ENCODE measurements at places on chromosomes 1 and 21.

- no peak for DNase-seq
Observed at GRCh38 chr1:32111789-32112188, 3.9 kb downstream of the KPNA6 start.

- DNase-seq: no peak
Observed at GRCh38 chr1:245195398-245195797, 40.6 kb downstream of the KIF26B start.

GRCh38 chr1:5267603-5268235, 613.3 kb downstream of the AJAP1 start:
- DNase-seq: no peak

GRCh38 chr21:15400905-15401304, 328.9 kb upstream of the USP25 start:
- no peak for DNase-seq

- no peak for DNase-seq
Observed at GRCh38 chr1:224149709-224150108, 33.3 kb upstream of the DEGS1 start.

GRCh38 chr1:63943393-63943792, 169.6 kb downstream of the ROR1 start:
- no peak for DNase-seq

GRCh38 chr1:199226163-199226562, 587.3 kb downstream of the PTPRC start:
- DNase-seq: no peak

- DNase-seq: no peak
Observed at GRCh38 chr1:109802136-109802900, 38.6 kb upstream of the EPS8L3 start.

GRCh38 chr1:25001125-25001915, 71.2 kb upstream of the RUNX3 start:
- no peak for DNase-seq

DNA sequence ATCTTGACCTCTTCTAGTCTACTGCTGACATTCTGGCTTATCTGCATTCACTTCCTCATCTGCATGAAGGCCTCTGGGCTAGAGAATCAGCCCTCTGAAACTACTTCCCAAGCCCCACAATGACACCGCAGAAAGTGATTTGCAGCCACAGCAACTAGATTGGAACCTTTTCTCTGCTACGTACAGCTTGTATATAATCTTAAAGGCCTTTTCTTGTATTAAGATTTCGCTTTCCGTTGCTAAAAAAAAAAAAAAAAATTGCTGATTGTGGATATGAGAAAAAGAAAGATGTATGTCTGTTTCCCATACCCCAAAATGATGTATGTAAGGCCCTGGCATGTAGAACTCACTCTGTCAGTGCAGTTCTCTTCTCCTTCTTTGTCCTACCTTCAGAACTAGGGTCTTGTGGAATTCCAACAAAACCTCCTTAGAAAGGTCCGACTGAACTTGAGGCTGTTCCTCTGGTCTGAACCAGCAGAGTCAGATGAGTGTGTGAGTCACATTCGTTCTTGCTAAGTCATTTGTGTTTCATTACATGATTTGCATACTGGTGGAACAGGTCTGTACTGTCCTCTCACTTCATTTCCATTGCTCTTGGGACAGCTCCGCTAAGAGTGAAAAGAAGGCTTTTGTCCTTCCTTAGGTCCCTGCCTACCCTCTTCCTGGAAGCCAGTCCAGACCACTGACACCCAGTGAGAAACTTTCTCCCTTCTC, 62.7 kb downstream of the PLPP3 start:
- peak; percentile 81 for DNase-seq

- no peak for DNase-seq
Observed at GRCh38 chr1:208238710-208239472, 5.3 kb downstream of the PLXNA2 start.

DNA sequence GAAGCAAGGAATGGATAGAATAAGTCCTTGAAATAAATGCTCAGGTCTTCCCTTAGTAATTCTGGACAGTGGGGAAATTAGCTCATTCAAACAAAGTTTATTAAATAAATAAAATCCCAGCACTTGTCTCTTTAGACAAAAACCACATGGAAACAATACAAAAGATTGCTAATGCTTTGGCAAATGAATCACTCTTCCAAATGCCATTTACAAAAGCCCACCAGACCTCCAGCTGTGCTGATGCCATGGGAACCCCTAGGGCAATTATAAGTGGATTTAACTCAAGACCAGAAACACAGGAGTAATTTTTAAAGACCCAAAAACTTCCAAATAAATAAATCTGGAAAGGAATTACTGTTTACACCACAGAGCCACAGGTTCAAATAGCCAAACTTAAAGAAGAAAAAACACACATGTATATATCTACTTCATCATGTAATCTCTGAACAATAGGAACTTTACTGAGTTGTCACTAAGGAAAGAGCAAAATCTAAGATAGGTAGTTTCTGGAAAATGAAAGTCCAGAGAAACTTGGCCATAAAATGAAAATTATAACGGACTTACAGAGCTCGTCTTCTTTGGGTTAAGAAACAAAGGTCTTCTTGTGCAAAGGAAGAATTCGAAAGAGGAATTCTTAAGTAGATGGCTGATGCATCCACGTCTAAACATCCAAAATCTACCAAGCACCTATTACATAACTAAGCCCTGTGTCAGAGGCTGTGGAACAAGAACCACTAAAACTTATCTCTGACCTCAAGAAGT, 399.4 kb downstream of the SMYD3 start:
- no peak for DNase-seq

- DNase-seq: no peak
Observed at GRCh38 chr1:119483441-119484200, 23.4 kb upstream of the HSD3B1 start.

- peak; percentile 27 for DNase-seq
Observed at GRCh38 chr1:60924964-60925798, 157.2 kb upstream of the NFIA start.

GRCh38 chr1:8706995-8707396, 110.4 kb downstream of the RERE start:
- DNase-seq: no peak

DNA sequence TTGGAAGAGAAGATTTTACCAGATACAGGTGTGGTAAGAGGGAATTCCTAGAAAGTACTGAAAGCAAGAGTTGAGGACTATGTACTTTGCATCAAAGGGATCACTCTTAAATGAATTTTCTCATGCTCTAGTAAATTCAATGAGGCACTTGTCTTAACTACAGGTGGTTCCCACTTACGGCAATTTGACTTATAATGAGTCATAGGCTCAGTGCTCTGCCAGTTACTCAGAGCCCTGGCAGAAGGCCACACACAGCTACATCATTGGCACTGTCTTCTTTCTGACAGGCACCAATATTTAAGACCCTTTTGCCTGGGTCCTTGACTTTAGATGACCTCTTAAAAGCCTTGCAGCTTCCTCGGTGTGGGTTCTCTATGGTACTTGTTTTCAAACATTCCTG, 15.9 kb upstream of the ADAMTS5 start:
- DNase-seq: no peak

- DNase-seq: no peak
Observed at GRCh38 chr1:204155881-204156280, 4.0 kb upstream of the ETNK2 start.

DNA sequence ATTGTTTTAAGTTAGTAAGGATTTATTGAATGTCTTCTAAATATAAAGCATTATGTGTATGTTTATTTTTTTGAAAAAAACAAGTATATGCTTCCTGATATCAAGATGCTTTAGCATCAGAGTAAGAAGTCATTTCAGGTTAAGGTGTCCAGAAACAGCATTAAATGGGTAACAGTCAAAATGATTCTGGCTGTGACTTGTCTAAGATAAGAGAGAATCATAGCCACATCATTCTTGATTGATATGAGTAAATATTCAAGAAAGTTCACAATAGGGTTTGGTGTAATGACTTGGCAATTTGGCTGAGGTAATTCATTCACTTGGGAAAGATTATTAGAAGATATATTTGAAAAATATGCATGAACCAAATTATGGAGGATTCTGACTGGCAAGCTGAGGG, 193.8 kb downstream of the DPYD start:
- DNase-seq: no peak

DNA sequence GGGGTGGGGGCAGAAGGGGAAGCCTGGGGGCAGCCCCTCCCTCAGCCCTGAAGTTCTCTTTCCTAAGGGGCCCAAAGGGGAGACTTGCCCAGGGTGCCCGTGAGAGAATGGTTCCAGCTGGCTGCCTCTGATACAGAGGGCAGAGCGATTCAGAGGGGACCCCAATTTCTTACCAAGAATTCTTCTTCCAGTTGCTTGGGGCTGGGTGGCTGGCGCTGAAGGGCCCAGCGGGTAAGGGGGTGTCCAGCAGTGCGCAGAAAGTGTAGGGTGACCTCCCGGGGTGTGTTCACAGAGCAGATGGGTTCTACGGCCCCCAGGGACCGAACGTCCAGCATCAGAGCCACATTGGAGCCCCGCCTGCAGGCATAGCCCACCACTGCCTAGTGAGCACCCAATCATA, 2.5 kb downstream of the PTPN7 start:
- no peak for DNase-seq

- DNase-seq: no peak
Observed at GRCh38 chr1:176837708-176838107, 326.8 kb downstream of the ASTN1 start.

GRCh38 chr1:98373056-98373455, 288.5 kb upstream of the SNX7 start:
- no peak for DNase-seq

DNA sequence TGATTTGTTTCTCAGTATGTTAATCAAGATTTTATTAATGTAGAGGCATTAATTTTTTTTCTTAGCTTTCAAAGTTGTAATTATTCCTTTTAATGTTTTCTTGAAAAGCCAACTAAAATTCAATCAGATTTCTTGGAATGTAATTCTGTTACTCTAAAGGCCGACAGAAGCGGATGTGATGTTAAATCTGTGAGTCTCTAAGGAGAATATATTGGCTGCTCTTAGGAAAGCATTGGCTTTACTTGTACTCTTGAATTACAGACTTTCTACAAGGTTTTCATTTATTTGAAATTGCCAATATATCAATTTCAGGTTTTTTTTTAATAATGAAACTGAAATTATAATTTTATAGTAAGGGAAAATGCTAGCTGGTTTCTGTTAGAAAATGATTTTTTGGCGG, 29.2 kb downstream of the RRP15 start:
- no peak for DNase-seq

- DNase-seq: no peak
Observed at GRCh38 chr1:163657719-163658118, 336.0 kb downstream of the NUF2 start.

GRCh38 chr1:241202401-241202800, 154.6 kb downstream of the RGS7 start:
- DNase-seq: no peak

DNA sequence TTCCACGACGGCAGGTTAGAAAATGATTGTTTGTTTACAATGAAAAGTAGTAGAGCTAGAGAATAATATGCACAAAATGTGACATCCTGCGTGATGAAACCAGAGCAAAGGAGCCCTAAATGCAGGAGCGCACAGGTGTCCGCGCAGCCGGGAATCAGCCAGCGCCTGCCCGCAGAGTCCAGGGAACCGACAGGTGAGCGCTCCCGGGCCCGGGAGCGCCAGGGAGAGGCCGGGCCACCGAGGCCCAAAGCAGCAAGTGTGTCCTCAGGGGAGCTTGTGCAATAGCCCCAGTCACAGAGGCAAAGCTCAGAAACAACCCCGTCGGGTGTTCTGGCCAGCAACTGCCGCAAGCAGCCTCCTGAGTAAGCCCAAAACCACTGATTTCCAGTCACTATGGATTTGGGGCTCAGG, 789 bp upstream of the GALE start:
- DNase-seq: no peak

DNA sequence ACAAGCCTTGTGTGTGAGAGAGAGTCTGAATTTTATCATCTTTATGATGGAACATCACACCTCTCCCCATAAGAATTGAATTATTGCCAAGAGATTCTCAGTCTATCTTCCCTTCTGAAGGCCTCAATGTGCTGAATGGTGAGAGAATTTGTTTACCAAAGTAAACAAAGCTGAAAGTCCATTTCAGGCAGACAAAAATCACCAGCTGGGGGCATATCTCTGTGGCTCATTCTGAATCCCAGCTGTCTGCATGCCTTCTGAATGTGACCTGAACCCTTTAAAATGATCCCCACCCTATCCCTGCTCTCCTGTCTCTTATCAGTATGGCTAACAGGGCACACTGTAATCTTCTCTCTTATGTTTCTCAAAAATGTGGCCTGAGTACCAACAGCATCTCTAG, 99.1 kb upstream of the CAMK1G start:
- no peak for DNase-seq

- DNase-seq: no peak
Observed at GRCh38 chr1:201006450-201006849, 17.1 kb downstream of the KIF21B start.

GRCh38 chr1:177830531-177831135, 139.2 kb downstream of the SEC16B start:
- DNase-seq: no peak

GRCh38 chr1:35854989-35855700, 27.9 kb upstream of the AGO1 start:
- DNase-seq: peak; percentile 87

DNA sequence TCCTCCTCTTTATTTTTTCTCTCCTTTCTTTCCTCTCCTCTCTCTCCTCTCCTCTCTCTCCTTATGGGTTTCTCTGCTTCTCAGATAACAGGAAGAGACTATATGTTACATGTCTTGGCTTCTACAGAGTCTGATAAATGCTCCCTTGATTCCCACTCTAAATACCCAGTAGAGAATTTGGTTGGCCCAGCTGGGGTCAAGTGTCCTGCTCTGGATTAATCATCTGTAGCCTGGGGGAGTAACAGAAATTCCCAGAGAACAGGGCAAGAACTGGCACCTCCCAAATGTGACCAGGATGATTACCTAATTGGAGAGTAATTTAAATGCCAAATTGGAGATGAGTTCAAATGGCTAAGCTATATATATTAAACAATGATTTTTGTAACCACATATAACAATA, 146.1 kb upstream of the LMO4 start:
- DNase-seq: no peak

DNA sequence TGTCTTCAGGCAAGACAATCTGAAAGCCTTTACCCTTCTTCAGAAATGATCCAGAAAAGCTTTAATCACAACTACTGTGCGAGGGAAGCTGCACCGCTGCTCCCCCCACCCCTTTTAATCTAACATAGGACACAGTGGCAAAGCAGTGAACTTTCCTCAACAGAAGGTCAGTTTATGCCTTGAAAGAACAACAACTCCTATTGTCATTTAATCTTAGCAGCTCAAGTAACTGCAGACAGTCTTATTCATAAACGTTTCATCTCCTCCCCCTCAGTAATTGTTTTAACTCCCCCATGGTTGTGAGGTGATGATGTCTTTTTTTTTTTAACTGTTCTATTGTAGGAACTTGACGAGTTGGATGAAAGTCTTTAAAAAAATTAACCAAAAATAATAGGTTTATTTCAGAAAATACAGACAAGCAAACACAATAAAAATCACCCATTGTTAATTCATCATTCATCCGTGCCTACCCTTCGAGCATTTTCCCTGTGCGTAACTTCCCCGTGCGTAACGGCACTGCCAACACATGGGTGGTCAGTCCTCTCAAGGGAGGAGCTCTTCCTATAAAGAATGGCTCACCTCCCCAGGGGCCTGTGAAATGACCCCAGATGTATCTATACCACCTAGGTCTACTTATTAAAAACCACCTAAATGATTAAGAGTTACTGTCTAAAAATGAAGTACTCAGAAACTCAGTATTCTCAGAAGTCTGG, 3.3 kb upstream of the ADAR start:
- no peak for DNase-seq

- peak; percentile 72 for DNase-seq
Observed at GRCh38 chr1:109570414-109570813, 22.0 kb downstream of the GNAI3 start.
